Activated T-helper 1 cell treated with Interleukin-2 at 50 U/mL for 16 hours (primary cell): ENCODE measurements at places on chromosomes 5 and 9.

DNA sequence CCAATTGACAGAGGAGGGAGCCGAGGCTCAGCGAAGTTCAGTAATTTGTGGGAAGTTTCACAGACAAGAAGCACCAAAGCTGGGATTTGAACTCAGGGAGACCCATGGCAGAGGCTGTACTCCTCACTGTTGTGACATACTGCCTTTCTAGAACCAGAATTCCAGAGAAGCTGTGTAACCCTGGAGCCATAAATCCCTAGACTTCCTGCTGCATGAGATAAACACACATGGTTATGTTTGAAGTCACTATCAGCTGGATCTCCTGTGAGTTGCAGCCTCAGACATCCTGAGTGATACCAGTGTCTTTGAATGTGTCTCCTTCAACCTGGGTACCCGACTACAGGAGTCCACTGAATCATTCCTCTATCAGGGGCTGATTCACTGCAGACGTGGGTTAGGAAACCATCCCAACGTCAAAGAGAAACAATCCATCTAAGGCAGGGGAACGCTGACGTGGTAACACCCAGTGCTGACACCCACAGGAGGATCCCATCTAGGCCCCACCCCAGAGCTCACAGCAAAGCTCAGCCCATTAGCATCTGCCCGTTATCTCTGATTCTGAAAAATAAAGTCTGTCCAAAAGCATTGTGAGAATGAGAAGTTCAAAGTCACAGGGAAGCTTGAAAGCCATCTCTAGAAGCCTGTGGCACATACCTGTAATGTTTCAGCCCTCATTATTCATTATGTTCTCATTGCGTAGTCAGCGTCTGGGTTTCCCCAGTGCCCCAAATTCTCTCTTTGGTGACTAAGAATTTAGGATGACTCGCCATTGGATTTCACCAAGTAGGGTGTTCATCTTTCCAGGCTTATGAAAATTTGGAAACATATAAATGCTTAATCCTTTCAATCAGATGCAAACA, 36.3 kb upstream of the BASP1 start:
- DNase-seq: no peak

- DNase-seq: no peak
These were observed 111.2 kb upstream of the LRRTM2 start for GRCh38 chr5:138986186-138986800.

DNA sequence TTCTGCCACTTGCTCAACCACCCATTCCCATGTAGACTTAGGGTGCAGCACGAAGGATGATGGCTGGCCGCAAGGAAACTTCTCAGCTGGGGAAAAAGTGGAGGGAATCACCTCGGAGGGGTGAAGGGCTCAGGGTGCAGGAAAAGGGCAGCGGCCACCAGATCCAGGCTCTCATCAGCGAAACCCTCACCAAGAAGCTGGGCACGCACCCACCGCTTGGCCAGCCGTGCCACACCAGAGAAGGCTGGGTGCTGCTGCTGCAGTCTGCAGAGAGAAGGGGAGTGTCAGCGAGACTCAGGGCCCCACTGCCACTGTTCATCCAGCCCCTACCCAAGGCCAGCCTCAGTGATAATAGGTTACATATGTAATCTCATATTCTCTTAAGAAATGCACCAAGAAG, 8.6 kb downstream of the NOL6 start:
- DNase-seq: no peak

DNA sequence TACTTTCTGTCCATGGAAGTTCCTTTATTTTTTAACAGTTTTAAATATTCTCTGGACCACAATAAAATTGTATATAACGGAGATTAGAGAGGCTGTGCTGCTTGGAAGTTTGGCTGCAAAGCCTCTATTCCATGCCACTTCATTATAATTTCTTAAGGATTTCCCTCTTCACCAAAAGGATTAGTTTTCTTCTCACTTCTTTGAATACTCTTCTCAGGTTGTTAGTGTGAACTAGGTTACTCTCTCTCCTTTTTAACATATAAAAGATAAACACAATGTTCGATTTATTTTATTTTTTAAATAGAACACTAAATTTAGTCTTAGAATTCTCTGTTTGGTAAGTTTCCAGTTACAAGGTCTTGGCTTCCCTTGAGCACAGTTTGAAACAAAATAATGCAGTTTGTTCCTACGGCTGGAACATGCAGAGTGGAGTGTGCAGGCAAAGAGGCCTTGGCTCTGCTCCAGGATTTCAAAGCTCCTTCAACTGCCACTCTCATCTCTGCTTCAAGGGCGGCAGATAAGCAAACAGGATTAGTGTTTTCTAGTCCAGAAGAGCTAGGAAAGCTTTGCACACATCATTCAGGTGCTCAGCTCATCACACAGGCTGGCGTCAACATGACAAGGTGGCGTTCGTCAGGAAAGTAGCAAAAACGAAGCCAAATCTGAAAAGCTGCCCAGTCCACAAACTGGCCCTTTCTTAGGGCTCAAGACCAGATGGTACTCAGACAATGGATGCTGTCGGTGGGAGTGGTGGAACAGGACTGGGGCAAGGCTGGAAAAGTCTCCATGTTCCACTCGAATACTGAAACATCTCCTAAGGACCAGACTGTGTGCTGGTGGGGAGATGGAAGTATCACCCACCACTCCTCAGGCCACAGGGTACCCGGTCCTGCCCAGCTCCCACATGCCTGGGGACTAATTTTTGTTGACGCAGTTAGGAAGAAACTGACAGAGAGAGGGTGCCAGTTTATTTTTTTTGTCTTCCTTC, 286.6 kb downstream of the CRB2 start:
- DNase-seq: no peak

- no peak for DNase-seq
These were observed 127.5 kb upstream of the PLCXD3 start for GRCh38 chr5:41637869-41638268.

GRCh38 chr5:39420482-39421145, 4.2 kb downstream of the DAB2 start:
- DNase-seq: no peak

GRCh38 chr5:43302481-43302880, 10.7 kb downstream of the HMGCS1 start:
- no peak for DNase-seq

DNA sequence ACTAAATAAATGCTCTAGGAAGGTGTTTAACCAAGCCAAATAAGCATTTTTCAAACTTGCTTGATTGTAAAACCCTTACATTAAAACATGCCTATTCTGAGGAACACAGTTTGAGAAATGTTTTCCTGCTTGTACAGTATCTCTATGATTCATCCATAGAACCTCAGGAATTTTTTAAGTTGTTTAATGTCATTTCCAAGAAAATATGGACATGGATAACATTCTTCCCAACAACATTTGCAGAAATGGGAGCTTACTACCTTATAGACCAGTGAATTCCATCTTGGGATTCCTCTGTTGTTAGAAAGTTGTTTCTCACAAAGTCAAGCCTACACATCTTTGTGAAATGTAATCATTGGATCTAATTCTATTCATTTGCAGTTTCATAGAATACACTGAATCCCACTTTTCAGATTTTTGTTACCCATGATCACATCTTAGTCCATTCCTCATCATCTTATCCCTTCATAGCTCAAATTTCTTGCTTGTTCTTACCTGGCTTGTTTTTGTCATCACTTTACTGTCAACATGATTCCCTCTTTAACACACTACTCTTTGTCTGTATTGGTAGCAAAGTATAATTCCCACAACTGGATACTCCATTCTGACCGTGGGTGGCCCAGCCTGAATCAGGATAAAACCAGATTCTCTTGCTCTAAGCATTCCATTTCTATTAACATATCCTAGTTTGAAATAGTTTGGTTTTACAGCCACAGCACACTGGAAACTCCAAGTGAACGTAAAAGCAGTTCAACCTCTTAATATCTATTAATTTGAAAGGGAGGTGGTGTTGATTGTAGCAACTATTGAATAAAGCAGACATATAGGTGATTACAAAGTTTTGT, 49.4 kb upstream of the PAPPA start:
- no peak for DNase-seq

- DNase-seq: no peak
These were observed 28.5 kb upstream of the NDST1 start for GRCh38 chr5:150479416-150479815.

DNA sequence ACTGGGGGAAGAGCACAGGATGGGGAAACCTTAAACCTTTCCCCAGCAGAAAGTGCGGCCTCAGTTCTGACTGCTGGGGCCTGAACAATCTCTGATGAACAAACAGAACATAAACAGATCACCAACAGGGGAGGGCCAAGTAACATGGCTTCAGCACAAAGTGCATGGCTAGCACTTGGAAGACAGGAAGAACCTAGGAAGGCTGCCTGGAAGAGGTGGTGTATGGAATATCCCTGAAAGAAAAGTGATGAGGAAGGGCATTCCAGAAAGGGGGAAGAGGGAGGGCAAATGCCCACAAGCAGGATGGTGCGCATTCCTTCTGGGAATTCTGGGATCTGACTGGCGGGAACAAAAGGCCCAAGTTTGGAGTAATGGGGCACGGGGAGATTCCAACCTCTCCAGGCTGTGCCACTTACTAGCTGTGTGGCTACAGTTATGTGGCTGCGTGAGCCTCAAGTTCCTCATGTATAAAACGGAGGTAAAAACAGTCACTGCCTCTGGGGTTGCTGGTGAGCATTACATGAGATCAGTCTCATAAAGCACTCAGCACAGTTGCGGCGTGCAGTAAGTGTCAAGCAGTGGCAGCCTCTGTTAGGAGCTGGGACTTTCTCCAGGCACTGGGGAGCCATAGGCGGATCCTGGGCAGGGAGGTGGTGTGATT, 1.6 kb downstream of the PDGFRB start:
- no peak for DNase-seq

DNA sequence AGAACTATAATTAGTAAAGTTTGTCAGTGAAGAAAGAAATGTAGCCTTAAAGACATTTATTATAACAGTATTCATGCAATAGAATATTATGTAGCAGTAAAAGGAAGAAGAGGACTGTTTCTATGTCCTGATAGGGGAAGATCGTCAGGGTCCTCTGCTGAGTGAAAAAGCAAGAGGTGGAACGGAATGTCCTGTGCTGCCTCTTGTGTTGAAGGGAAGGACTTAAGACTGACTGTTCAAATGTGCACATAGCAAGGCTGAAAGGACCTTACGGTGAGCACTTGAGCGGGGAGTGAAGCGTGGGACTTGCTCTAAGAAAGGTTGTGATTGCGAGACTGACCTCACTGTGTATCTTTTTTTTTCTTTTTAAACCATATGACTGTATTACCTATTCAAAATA, 63.2 kb downstream of the SNX24 start:
- no peak for DNase-seq

DNA sequence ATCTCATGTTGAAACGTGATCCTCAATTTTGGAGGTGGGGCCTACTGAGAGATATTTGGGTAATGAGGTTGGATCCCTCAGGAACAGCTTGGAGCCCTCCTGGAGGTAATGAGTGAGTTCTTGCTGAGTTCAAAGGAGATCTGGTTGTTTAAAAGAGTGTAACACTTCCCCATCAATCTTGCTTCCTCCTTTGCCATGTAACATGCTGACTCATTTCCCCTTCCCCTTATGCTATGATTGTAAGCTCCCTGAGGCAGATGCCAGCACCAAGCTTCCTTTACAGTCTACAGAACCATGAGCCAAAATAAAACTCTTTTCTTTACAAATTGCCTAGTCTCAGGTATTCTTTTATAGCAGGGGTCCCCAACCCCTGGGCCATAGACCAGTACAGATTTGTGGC, 352.3 kb downstream of the SLCO4C1 start:
- DNase-seq: no peak

GRCh38 chr9:71955300-71955915, 44.0 kb downstream of the C9orf85 start:
- DNase-seq: no peak

DNA sequence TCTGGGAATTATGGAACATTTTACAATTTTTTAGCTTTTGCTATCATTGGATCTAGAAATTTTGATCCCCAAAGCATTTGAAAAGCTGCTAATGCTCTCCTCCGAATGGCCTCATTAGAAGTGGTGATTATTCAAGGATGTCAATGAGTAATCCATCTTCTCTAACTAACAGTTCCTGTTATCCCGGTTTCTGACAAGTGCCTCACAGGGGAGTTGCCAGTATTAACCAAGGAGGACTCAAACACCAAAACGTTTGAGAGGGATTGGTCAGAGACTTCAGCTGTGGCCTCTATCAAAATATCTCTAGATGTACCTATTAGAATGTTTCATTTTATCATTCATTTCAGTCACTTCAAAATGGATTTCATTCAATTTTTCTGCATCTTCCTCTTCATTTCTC, 208.3 kb upstream of the ITGA1 start:
- no peak for DNase-seq

GRCh38 chr9:35548571-35548970, 56.5 kb upstream of the TESK1 start:
- DNase-seq: no peak

- no peak for DNase-seq
These were observed 452.0 kb upstream of the ZNF608 start for GRCh38 chr5:125198270-125198974.

DNA sequence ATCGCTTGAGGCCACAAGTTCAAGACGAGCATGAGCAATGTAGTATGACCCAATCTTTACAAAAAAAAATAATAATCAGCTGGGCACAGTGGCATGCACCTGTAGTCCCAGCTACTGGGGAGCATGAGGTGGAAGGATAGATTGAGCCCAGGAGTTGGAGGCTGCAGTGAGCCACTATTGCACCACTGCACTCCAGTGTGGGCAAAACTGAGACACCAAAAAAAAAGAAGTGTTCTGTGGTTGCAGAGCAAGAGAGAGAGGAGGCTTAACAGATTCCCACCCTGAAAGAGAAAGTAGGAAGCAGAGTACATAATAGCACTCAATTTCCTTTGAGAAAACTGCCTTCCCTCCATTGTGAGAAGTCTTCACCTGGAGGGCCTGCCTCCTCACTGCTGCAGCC, 52.6 kb downstream of the ALDH7A1 start:
- no peak for DNase-seq

DNA sequence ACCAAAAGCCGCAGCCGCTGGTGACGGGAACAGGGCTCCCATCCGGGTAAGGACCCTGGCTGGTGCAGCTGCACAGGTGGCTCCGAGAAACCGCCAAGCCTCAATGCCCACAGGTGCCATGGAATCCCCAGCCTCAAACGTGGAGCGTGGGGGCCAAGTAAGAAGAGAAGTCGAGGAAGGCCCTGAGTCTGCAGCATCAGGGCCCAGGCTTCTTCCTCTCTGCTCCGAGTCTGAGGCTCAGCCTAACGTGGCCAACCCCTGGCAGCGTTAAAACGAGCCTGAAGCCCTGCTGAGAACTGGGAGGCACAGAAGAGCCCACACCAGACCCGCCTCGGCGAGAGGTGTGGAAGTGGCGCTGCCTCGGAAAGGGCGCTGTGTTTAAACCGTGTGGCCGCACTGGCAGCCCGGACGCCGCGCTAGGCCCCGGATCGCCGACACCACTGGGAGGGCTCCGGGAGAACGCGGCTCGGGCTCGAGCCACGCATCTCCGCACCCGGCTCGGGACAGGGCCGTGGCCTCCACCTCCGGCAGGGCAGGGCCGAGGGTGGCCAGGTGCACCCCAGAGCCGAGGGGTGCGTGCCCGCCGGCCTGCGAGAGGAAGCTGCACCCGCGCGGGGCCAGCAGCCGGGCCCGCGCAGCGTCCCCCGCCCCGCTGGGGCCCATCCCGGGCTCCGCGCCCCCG, 730 bp downstream of the ZMYND19 start:
- no peak for DNase-seq

DNA sequence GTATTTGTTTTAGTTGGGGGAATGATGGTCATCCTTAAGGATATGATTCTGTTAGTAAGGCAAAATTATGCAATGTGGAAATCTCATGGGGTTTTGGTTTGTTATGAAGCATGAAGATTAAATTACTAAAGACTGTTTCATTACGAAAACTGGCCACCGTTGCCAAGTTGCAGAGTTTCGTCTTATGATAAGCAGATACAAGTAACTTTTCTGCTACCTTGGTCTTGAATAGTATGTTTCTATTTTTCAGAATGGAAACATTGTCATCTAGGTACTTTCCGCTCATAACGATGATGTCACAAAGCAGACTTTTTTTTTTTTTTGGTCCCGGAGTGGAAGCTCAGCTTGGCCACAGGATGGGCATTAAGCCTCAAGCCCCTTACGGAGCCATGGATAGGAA, 4.2 kb downstream of the CCNI2 start:
- no peak for DNase-seq
